Vagina (tissue), 2 donors: ENCODE measurements at places on chromosomes 7 and 10.

GRCh38 chr7:105643851-105644250, 62.6 kb upstream of the EFCAB10 start:
- peaks cover 31% of the 10 kb centered on the region for H3K4me1 ChIP-seq
- H3K36me3 ChIP-seq, result no peaks in the 10 kb centered on the region
- H3K27me3 ChIP-seq, result no peaks in the 10 kb centered on the region
- DNase-seq, result no peak
- H3K27ac ChIP-seq, result no peak overlapping the region
- no peak overlapping the region for H3K4me3 ChIP-seq

GRCh38 chr7:27125986-27126394, 4.6 kb downstream of the HOXA4 start:
- H3K4me3 ChIP-seq, result no peak overlapping the region
- H3K36me3 ChIP-seq, result no peaks in the 10 kb centered on the region
- H3K27ac ChIP-seq, result no peak overlapping the region
- no peak for DNase-seq

DNA sequence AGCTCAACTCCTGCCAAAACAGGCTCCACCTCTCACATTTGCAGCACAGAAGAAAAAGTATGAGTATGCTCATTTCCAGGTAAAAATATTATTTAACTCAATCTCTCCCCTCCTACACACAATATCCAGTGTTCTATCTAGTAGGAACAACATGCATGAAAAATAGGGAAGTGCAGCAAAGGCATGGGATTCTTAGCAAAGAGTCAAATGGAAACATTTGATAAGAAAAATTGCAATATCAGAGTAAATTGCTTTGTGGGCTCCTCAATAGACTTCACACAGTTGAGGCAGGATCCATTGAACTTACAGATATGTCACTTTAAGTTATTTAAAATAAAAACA, 150.9 kb downstream of the ANK3 start:
- H3K27ac ChIP-seq, result no peak overlapping the region
- H3K4me1 ChIP-seq, result peaks cover 12% of the 10 kb centered on the region
- H3K36me3 ChIP-seq, result no peaks in the 10 kb centered on the region
- DNase-seq, result no peak
- no peaks in the 10 kb centered on the region for H3K27me3 ChIP-seq
- no peak overlapping the region for H3K4me3 ChIP-seq

DNA sequence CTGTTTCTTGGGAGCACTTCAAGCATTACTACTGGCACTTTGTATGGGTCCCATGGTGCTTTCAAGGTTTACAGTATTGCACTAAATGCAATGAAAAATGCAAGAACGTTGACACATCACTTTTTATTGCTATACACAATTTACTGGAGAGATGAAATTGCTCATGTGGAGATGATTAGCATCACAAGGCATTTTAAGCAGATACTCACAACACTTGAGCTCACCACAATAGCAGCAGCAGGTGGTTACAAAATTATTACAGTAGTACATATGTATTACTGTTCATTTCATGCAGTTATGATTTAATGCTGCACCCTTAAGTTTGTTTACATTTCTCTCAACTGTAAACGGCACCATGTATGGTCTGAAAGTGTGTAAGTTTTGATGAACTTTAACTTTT, 537.7 kb downstream of the GRM8 start:
- no peak overlapping the region for H3K27ac ChIP-seq
- H3K4me1 ChIP-seq, result no peaks in the 10 kb centered on the region

DNA sequence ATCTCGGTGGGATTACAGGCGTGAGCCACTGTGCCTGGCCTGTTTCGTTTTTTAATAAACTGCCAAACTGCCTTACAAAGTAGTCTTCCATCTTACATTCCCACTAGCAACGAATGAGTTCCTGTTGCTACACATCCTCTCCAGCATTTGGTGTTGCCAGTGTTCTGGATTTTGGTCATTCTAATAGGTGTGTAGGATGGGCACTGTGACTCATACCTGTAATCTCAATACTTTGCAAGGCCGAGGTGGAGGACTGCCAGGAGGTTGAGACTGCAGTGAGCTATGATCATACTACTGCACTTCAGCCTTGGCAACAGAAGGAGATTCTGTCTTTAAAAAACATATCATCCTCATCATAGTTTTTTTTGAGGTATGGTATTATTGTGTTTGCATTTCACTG, 21.4 kb upstream of the RSBN1L start:
- no peaks in the 10 kb centered on the region for H3K36me3 ChIP-seq
- no peak overlapping the region for H3K27ac ChIP-seq
- no peak overlapping the region for H3K4me3 ChIP-seq
- DNase-seq, result no peak

- DNase-seq, result no peak
- H3K36me3 ChIP-seq, result no peaks in the 10 kb centered on the region
- H3K4me3 ChIP-seq, result no peak overlapping the region
- no peaks in the 10 kb centered on the region for H3K27me3 ChIP-seq
- H3K4me1 ChIP-seq, result no peaks in the 10 kb centered on the region
- no peak overlapping the region for H3K27ac ChIP-seq
Observed at GRCh38 chr7:84950836-84951235, 236.0 kb downstream of the SEMA3D start.

DNA sequence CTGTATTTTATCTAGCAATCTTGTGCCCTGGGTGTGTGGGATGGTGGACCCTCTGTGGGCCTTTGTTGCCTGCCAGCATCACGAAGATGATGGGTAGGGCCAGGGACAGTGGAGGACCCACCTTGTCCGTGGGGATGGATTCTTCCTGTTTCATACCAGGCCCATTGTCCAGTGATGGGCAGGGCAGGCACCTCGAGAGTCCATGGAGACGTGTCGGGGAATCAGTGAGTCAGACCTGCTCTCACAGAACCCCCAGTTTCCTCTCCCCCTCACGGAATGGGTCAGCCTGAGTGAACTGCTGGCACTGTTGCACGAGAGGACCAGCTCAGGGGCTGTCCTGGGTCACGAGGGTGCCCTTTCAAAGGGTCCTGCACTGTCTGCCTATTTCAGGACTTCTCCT, 401.2 kb downstream of the RPS24 start:
- H3K36me3 ChIP-seq, result no peaks in the 10 kb centered on the region
- H3K27me3 ChIP-seq, result no peaks in the 10 kb centered on the region
- DNase-seq, result no peak
- H3K27ac ChIP-seq, result no peak overlapping the region
- H3K4me3 ChIP-seq, result no peak overlapping the region
- peaks cover 13% of the 10 kb centered on the region for H3K4me1 ChIP-seq

DNA sequence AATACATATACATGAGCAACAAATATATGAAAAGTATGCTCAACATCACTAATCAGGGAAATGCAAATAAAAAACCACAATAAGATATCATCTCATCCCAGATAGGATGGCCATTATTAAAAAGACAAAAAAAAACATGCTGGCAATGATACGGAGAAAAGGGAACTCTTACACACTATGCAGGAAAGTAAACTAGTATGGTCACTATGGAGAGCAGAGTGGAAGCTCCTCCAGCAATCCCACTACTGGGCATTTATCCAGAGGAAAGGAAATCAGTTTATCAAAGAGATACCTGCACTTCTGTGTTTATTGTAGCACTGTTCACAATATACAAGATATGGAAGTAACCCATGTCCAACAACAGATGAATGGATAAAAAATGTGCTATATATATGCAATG, 217.5 kb downstream of the SDK1 start:
- no peaks in the 10 kb centered on the region for H3K27me3 ChIP-seq
- H3K36me3 ChIP-seq, result no peaks in the 10 kb centered on the region
- H3K4me1 ChIP-seq, result no peaks in the 10 kb centered on the region
- H3K27ac ChIP-seq, result no peak overlapping the region

GRCh38 chr7:923108-924041, 31.1 kb downstream of the ADAP1 start:
- no peak for DNase-seq
- H3K27me3 ChIP-seq, result no peaks in the 10 kb centered on the region
- no peak overlapping the region for H3K27ac ChIP-seq
- no peak overlapping the region for H3K4me3 ChIP-seq

DNA sequence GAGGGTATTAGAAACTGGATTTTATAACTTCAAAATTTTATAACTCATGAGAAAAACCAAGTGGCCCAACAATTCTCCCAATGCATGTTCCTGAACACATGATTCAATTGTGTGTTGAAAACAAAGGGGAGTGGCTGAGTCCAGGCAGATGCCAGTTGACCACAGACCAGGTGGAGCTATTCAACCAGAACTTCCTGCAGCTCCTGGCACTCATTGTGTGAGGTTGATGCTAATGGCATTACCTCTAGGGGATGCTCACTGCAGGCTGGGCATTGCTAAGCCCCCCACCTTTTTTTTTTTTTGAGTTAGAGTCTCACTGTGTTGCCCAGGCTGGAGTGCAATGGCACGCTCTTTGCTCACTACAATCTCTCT, 20.3 kb downstream of the MYOF start:
- no peak for DNase-seq
- H3K27me3 ChIP-seq, result no peaks in the 10 kb centered on the region
- H3K27ac ChIP-seq, result peak overlapping the region; percentile 94

- H3K27ac ChIP-seq, result no peak overlapping the region
- DNase-seq, result no peak
- no peak overlapping the region for H3K4me3 ChIP-seq
Observed at GRCh38 chr7:154451480-154452457, 399.6 kb downstream of the DPP6 start.

DNA sequence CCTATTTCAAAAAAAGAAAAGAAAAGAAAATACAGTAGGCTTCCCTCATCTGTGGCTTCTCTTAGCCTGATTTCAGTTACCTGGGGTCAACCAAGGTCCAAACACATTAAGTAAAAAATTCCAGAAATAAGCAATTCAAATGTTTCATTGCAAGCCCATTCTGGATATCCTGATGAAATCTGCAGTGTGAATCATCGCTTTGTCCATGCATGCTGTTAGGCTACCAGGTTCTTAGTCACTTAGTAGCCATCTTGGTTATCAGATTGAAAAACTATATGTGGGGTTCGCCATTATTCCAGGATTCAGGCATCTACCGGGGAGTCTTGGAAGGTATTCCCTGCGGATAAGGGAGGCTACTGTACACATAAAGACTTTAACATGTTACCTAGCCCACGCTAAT, 991 bp upstream of the FAM204A start:
- H3K36me3 ChIP-seq, result no peaks in the 10 kb centered on the region
- no peak overlapping the region for H3K27ac ChIP-seq
- H3K27me3 ChIP-seq, result no peaks in the 10 kb centered on the region
- no peak overlapping the region for H3K4me3 ChIP-seq
- no peak for DNase-seq
- H3K4me1 ChIP-seq, result peaks cover 31% of the 10 kb centered on the region

DNA sequence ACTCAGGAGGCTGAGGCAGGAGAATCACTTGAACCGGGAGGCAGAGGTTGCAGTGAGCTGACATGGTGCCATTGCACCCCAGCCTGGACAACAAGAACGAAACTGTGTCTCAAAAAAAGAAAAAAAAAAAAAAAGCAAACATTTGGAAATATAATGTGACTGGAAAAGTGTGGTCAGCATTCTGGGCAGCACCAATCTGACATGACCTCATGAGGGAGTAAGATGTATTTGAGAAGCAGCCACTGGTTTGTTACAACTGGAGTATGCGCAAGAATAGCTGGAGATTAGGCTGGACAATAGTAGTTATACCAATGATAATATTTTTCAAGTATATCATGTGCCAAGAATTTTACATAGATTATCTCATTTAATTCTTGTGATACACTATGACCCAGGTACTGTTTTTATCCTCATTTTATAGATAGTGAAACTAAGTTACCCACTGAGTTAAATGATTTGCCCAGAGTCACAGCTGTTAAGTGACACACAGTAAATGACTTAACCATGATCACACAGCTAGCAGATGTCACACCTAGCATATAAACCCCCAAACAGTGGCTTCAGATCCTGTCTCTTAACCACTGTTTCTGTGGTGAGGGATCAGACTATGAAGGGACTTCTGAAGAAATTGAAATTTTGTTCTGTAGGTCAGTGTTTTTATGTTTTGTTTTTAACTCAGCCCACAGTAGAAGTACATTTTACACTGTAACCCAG, 11.1 kb downstream of the MCU start:
- no peaks in the 10 kb centered on the region for H3K36me3 ChIP-seq
- H3K27ac ChIP-seq, result no peak overlapping the region
- peaks cover 2% of the 10 kb centered on the region for H3K4me1 ChIP-seq
- no peak overlapping the region for H3K4me3 ChIP-seq
- DNase-seq, result no peak

DNA sequence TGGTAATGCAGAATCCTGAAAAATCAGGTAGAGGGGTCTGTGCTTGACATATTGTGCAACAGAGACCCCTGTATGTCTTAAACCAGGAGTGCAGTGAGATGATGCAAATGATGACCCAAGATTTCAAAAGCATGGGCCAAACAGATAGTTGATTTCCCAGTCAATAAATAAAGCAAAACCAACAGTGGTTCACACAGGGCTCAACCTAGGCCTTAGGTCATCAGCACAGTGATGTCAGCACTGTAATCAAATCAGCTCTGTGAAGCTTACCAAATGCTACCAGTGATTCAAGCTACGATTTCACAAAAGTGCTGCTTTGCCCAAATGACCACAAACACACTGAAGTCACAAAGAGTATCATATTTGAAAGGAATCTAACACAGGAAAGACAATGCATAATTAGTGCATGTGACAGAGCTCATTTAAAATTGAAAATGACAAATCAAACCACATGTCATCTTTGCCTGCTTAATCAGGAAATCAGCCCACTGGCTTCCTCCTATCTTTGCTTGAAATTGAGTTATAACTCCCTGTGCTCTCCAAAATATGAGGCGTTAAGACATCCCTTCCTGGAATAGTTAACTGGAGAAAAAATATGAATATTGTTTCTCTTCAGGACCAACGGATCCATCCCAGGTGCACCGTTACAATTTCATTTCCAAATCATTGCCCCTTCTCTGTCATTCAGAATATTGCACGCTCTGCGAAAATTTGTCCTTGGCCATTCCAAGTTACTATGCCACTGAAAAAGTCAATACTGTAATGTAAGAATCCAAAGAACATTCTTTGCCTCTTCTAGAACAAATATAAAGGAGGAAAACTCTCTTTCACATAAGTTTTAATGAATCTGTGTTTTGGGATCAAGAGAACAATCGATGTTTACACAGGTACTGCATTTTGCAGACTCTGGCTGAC, 41.9 kb upstream of the ASL start:
- H3K4me3 ChIP-seq, result no peak overlapping the region
- H3K36me3 ChIP-seq, result no peaks in the 10 kb centered on the region
- H3K27me3 ChIP-seq, result no peaks in the 10 kb centered on the region
- H3K27ac ChIP-seq, result no peak overlapping the region

GRCh38 chr7:85426487-85426960, 239.7 kb upstream of the SEMA3D start:
- H3K27ac ChIP-seq, result no peak overlapping the region
- H3K27me3 ChIP-seq, result no peaks in the 10 kb centered on the region

DNA sequence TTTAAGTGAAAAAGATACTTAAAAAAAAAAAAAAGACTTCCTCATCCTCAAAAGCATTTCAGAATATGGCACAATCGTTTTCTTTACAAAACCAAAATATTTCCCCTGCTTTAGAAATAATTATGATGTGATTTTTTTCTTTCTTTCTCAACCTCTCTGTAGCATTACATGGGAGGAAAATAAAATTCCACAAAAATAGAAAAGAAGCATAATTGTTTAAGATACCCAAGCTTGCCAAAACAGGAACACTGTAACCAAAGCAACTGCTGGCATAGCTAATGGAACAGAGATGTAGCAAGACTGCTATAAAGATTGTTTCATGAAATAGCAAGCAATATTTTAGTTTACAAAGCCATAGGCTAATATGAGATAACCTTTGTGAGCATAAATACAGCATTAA, 75.6 kb upstream of the GPR22 start:
- no peaks in the 10 kb centered on the region for H3K27me3 ChIP-seq
- peak overlapping the region; percentile 75 for H3K27ac ChIP-seq
- H3K4me3 ChIP-seq, result no peak overlapping the region
- DNase-seq, result no peak
- H3K36me3 ChIP-seq, result no peaks in the 10 kb centered on the region
- peaks cover 20% of the 10 kb centered on the region for H3K4me1 ChIP-seq
